ENCODE measurements at places on chromosomes 11 and 22.

DNA sequence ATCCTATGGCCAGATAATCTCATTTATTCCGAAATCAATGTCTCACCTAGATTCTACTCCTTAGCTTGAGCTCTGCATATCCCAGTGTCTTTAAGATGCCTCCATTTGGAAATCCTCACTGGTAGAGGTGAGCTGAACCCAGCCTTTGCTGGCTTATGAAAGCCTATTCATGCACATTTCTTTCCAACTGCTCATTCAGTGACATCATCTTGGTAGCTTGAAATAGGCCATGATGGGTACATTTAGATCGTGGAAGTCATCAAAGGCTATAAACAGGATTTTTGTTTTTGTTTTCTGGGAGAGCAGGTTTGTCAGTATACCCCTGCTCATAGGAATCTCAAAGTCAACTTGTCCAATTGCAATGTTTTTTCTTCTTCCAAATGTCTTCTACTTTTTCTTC lies 6.0 kb downstream of the NXPE1 start:
- no peak for DNase-seq

GRCh38 chr22:36986242-36986821 lies 32.9 kb downstream of the TST start:
- no peak for DNase-seq

DNA sequence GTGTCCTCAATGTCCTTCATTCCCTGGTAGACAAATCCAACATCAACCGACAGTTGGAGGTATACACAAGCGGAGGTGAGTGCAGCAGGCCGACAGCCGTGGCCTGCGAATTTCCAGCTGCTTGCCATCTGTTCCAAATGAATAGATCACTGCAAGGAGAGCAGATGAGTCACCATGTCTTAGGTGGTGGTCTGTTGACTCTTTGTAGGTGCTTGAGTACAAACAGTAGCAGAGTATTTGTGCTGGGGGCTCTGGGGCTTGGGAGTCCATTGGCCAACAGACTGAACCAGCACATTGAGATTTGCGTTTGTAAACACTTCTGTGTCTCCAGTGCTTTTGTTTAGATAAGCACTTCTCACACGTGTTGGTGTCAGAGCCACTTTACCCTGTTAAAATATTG lies 21.1 kb downstream of the EIF3L start:
- no peak for DNase-seq

DNA sequence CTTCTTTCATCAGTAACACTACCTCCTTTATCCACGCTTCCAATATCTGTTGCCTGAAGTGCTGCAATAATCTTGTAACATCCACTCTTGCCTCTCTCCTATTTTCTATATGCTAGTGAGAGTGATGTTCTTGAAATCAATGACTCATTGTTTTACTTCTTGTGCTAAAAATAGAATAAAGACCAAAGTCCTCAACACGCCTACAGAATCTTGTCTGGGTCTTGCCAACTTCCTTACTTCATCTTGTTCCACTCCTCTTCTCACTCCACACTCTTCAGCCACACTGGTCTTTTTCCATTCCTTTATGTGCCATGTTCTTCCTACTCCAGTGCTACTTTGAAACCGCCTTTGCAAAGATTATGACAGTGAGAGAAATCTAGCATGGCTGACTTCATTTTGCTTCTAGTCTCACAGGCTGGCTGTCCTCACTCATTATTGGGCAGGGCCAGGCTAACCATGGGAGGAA lies 136.4 kb downstream of the CCDC81 start:
- no peak for DNase-seq

DNA sequence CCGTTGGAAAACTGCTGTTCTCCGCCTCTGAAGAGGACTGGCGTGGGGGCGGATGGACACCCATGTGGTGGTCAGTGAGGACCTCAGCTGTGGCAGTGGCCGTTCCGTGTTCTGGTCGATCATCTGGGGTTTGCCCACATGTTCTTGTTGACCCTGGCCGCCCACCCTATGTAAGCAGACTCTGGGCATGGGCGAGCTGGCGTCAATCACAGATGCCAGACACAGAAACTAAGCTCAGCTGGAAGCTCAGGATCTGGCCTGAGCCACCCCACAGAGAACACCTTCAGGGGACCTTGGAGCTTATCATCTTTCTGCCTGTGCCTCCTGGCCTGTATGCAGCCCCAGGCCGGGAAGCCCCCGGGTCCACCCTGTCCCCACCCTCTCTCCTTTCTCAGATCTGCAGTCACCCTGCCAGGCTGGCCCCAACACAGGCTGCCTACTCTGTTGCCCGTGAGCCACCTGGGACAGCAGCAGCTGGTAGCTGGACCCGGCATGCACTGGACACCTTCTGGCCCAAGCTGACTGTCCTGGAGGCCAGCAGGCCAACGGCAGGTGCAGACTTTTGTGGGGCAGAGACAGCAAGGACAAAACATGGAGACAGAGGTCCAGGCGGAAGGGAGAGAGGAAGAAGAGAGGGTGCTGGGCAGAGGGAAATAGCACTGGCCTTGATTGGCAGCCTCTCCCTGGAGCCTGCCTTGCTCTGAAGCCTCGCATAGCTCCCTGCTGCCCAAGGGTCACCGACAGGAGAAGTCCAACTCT lies 91.5 kb downstream of the PHF21B start:
- no peak for DNase-seq

- no peak for DNase-seq
Observed at GRCh38 chr11:72483412-72484186, 49.3 kb upstream of the CLPB start.

GRCh38 chr11:17014833-17015626 lies 816 bp upstream of the PLEKHA7 start:
- no peak for DNase-seq

- DNase-seq = no peak
Observed at GRCh38 chr22:17064498-17065100, 20.2 kb upstream of the IL17RA start.

- DNase-seq = no peak
Observed at GRCh38 chr22:36807627-36808026, 9.2 kb downstream of the PVALB start.

GRCh38 chr22:37122598-37123180 lies 13.2 kb upstream of the TMPRSS6 start:
- no peak for DNase-seq

DNA sequence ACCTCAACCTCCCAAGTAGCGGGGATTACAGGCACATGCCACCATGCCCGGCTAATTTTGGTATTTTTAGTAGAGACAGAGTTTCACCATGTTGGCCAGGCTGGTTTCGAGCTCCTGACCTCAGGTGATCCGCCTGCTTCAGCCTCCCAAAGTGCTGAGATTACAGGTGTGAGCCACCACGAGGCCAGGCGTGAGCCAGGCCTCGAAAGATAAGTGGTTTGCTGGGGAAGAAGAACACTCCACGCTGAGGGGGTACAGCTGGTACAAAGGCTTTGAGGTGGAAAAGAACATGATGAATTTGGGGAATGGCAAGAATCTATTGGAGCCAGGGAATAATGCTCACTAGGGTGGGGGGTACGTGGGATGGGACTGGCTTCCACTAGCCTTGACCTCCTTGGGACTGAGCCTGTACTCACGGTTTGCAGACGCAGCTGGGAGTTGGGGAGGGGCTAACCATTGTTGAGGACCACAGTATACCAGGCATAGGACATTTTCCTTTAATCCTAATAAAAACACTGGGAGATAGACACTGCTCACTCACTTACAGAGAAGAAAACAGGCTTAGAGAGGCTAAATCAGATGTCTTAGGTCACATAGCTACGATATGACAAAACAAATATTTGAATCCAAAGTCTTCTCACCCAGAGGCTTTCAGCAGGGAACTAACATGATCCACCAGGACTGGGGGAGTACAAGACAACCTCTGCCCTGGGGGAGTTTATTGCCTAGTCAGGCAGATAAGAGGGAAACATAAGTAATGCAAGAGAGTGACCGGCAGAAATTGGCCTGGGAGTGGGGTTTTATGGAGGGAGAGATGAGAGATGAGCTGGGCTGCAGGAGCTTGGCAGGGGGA lies 4.9 kb downstream of the SLCO2B1 start:
- no peak for DNase-seq

DNA sequence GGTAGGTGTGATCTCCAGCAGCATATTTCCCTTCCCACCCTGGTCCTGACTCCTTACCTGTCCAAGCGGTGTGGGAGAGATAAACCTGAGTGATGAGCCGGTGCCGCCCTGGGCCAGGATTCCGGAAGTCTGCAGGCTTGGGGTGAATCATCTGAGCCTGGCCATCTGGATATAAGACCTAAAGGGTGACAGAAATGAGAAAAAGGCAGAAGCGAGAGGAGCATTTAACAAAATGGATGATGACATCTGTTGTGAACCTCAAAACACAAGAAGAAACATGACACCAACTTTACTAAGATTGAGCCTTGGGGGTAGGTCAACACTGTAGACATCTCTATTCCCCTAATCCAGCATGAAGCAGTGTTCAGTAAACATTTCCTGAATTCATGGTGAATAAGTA lies 62.8 kb downstream of the AAMDC start:
- DNase-seq = no peak

DNA sequence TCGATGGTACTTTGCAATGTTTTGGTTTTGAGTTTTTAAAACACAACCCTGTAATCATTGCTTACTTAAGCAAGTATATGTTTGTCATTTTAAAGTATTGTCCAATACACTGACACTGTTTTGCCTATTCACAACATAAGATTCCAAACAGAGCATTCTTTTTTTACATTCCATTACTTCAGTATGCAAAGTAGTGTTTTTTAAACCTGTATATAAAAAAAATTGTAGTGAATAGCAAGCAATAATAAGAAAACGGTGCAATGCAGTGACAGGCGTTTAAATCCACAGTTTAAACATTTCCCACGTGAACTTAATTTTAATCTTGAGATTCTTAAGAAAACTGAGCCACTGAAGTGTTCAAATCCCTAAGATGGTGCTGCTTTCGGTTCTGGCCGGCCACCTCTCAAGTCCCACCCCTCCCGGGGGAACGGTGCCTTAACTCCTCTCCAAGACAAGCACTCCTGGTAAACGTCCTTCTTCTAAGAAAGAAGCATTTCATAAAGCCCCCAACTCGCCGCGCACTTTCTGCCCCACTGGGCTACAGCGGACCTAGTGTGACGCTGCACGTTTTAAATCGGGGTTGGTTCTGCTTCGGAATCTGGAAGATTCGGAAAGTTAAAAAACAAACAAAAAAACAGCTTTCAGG lies 2.9 kb downstream of the PGR start:
- DNase-seq = no peak

DNA sequence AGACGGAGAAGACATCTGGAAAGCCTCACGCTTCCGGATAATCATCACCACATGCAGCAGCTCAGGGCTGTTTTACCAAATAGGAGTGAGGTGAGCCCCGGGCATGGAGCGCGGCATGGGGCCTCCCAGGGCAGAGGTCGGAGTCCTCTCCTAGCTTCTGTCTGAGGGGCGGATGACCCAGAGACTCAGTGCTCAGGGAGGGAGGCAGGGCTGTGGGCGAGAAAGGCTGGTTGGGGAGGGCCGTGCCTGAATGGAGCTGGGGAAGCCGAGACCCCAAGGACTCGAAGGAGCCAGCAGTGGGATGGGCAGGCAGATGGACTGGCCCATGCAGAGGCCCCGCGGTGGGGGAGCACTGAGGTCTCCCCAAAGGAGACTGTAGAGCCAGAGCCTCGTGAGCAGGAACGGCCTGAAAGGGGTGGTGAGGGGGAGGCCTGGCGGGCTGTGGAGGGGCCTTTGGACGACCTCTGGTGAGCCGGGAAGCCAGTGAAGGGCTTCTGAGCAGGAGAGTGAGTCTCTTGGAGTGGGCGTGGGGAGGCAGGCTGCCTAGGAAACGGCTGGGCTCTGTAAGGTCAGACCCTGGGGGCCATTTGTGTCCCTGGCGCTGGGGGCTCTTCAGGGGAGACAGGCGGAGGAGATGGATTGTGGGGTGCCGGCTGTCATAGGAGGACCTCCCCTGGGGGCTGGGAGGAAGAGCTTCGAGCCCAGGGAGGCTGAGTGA lies 24.7 kb upstream of the PANX2 start:
- no peak for DNase-seq

DNA sequence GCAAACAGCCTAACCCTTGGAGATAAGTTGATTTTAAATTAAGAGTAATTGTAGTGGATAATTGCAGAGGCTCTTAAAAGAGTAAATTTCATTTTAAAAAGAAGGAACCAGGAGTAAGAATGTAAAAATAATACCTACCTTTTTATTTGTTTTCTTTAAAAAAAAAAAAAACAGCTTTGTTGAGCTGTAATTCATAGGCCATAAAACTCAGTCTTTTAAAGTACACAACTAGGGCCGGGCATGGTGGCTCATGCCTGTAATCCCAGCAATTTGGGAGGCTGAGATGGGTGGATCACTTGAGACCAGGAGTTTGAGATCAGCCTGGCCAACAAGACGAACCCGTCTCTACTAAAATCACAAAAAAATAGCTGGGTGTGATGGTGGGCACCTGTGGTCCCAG lies 42.4 kb downstream of the MTMR3 start:
- DNase-seq = no peak

DNA sequence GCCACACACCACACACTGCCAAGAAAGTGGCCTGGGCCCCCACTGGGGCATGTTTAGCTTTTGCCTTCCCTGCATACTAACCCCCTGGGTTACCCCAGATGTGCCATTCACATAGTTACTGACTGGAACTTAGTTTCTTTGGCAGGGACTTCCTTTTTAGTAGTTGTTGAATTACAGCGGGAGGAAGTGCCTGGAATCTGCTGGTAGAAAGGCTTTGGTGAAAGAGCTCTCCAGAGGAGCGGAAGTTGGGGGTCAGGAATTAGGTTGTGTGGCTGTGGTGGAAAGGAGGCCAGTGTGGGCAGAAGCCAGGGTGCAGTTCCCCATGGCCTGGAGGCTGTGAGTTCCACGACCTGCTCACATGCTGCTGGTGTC lies 69.0 kb downstream of the MED15 start:
- no peak for DNase-seq

GRCh38 chr11:105574974-105575373 lies 34.9 kb upstream of the GRIA4 start:
- no peak for DNase-seq

- no peak for DNase-seq
Observed at GRCh38 chr11:100876815-100877520, 189.9 kb downstream of the ARHGAP42 start.

DNA sequence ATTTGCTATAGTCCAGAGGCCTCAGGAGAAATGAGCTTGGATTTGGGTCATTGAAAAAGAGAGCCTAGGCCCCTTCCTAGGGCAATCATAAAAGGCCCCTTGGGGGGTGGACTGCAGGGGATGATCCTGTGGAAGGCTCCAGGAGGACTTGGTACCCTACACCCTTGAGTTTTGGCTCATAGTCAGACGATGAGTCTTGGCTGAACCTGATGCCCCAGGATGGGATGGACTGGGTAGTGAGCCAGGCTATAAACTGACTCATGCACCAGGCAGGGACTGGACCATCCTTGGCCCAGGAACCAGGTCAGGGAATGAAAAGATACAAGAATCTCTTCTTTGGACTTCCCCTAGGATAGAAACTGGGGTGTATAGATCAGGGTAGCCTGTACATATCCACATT lies 54.2 kb downstream of the NAV2 start:
- no peak for DNase-seq

Data from nucleus accumbens (tissue), 56 donors.